Right atrium auricular region (tissue), 2 donors: ENCODE measurements at places on chromosomes 16 and 17.

DNA sequence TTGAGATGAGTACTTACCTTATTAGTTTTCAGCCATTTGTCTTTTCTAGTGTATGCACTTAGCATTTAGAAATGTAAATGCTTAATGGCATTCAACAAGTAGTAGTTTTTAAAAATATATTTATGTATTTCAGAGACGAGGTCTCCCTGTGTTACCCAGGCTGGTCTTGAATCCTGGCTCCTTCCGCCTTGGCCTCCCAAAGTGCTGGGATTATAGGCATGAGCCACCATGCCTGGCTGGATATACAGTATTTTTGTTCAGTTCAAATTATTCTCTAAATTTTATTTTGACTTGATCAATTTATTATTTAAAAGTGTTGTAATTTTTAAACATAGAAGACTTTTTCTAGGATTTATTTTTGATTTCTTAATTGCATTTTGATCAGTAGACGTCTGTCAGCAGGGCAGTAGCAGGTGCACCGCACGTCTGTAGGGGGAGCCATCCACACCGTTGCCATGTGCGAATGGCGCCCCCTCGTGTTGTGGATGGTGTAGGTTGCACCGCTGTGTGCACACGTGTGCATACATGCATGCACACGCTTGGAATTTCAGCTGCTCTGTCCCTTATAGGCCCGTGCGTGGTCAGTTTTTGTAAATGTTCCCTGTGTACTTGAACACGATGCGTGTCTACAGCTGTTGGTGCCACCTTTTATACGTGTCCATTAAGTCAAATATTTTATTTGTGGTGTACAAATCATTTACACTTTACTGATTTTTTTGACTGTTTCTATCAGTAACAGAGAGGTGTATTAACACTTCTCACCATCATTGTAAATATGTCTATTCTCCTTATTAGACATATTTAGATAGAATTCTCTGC is 30.6 kb downstream of the RPTOR start:
- DNase-seq: peak; percentile 65

- DNase-seq: no peak
These were observed 192.1 kb upstream of the CIBAR2 start for GRCh38 chr16:85304337-85304736.

- DNase-seq: no peak
These were observed at the start of gene ABR for GRCh38 chr17:1179818-1180742. ABR (minus strand) TSS chr17:1179981; CDS start chr17:1179727, 254 bp downstream.

DNA sequence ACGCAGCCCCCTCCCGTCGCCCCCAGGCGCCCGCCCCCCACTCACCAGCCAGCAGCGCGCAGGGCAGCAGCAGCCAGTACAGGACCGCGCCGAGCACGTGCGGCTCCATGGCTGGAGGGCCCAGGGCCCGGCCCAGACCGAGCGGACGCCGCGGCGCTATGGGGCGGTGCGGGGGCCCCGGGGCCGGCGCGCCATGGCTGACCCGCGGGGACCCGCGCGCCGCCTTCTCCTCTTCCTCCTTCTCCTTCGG is 239 bp downstream of the PIEZO1 start:
- no peak for DNase-seq

GRCh38 chr17:44832805-44833204 is 2.7 kb upstream of the GJC1 start:
- DNase-seq: no peak

- DNase-seq: no peak
These were observed 850 bp downstream of the GINS3 start for GRCh38 chr16:58393138-58393504.

DNA sequence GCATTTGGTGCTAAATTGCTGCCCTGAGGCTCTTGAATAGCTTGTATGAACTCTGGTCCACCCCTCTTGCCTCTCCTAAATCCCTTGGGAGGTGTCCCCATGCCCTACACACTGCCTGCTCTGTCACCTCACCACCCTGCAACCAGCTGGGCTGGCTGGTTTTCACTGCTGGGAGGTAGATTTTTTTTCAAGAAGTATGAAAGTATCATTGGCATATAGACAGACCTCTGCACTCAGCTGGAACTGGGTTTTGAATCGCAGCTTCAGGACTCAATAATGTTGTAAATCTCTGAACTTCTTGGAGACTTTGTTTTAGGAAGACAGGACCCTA is 184.9 kb downstream of the MSI2 start:
- DNase-seq: no peak

- DNase-seq: no peak
These were observed 83.1 kb downstream of the TNRC6C start for GRCh38 chr17:78041386-78042179.

GRCh38 chr16:30829130-30830071 is 42.4 kb upstream of the ZNF629 start:
- no peak for DNase-seq

DNA sequence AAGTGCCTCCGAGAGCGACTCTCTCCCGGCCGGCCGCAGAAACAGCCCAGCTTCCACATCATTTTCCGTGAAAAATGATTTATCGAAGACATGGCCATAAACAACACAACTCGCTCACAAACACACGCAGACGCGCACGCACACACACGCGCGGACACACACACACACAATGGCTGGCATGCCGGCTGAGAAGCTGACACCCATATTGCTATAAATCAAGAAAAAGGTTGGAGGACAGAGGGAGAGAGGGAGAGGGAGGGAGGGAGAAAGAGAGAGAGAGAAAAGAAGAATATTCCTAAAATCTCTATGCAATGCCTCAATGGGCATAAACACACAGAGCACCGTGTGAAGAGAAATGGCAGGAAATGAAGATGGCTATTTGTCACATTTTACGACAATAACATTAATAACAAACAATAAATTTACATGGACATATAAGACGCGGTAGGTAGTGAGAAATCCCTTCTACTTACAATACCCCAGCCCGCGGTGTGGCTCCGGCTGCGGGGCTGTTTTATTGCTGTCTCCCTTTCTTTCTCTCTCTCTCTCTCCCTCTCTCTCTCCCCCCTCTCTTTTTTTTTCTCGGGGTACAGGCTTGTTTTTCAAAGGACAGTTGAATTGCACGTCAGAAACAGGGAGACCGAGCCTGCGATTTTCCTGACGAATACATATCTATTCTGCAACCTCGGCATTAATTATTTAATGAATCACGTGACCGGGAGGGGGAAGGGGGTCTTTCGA is 9.5 kb downstream of the HOXB4 start:
- no peak for DNase-seq

- no peak for DNase-seq
These were observed 12.1 kb downstream of the CCDC42 start for GRCh38 chr17:8732406-8733085.

GRCh38 chr16:55853114-55853513 is 20.2 kb upstream of the CES1 start:
- no peak for DNase-seq

DNA sequence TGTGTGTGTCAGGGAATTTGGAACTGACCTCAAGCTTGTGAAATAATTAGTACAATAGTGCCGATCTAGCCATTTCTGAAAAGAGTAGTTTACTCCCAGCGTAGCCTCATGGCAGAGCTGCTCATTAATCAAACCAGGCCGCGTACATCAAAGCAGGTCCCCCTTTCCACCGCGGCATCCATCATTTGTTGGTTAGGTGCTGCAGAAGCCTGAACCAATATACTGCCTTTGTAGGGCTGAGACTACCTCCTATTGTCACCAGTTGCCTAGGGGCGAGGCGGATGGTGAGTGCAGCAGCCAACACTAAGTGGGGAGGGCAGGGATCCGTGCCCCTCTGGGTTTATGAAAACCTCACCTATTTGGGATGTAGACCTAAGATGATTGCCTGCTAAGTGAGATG is 264.1 kb downstream of the TMEM114 start:
- no peak for DNase-seq

GRCh38 chr17:79608624-79608959 is 2.3 kb downstream of the RBFOX3 start:
- DNase-seq: no peak

- DNase-seq: no peak
These were observed 10.0 kb upstream of the SKAP1 start for GRCh38 chr17:48439875-48440505.

GRCh38 chr17:44501866-44502375 is 1.3 kb downstream of the GPATCH8 start:
- DNase-seq: no peak

DNA sequence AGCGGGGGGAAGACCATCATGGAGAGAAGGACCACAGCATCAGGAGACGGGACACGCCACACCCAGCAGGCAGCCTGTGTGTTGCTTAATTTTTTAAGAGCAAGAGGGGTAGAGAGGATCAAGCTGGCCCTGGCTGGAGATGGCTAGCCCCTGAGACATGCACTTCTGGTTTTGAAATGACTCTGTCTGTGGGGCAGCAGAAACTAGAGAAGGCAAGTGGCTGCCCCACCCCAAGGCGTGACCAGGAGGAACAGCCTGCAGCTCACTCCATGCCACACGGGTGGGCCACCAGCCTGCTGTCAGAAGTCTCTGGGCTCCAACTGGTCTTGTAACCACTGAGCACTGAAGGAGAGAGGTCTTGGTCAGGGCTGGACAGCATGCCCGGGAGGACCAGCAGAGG is 75.5 kb downstream of the SOCS1 start:
- no peak for DNase-seq

GRCh38 chr17:81323411-81323868 is 28.3 kb upstream of the SLC38A10 start:
- DNase-seq: no peak

DNA sequence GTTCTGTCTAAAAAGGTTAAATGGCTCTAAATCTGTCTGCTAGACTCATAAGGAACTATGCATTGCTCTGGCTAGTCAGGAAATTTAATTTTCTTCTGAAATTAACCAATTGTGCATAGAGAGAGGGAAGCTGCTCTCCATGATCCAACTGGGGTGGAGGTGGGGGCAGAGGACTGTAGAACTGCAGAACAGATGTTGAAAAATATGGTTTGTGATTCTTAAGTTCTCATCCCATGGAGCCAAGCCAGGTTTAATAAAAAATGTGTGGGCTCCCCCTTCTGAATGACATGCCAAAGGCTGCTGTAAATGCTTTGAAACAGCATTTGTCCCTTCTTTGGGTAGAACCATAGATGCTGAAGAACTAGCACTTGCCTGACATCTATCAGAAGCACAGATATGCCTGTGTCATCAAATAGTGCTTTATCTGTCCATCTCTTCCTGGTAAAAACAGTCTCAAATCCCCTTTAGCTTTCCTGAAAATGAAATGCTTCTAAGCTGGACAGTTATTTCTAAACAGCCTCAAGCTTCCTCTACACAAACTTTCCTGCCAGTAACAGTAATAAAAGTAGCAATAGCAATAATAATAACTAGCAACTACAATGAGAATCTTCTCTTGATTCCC is 221.4 kb downstream of the CDH8 start:
- no peak for DNase-seq

GRCh38 chr16:19105891-19106624 is 7.7 kb upstream of the ITPRIPL2 start:
- no peak for DNase-seq

DNA sequence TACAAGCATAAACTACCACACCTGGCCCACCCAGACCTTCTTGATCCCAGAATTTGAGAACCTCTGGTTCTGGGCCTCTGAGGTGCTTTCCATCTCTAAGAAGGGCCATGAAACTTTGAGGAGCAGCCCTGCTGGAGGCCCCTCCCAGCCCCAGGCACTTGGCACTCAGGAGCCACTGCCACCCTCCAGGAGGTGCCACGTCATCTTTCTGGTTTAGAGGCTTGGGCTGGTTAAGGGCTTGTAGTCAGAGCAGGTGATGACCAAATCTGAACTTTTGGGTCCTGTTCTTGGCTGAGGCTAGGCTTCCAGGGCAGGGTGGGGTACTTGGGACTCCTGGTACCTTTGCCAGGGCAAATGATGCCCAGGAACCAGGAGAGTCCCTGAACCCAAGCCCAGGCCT is 13.8 kb upstream of the DLX4 start:
- DNase-seq: no peak

GRCh38 chr17:66538776-66539175 is 236.4 kb downstream of the PRKCA start:
- DNase-seq: no peak

- no peak for DNase-seq
These were observed 1.1 kb downstream of the ABCA10 start for GRCh38 chr17:69227541-69227940.

DNA sequence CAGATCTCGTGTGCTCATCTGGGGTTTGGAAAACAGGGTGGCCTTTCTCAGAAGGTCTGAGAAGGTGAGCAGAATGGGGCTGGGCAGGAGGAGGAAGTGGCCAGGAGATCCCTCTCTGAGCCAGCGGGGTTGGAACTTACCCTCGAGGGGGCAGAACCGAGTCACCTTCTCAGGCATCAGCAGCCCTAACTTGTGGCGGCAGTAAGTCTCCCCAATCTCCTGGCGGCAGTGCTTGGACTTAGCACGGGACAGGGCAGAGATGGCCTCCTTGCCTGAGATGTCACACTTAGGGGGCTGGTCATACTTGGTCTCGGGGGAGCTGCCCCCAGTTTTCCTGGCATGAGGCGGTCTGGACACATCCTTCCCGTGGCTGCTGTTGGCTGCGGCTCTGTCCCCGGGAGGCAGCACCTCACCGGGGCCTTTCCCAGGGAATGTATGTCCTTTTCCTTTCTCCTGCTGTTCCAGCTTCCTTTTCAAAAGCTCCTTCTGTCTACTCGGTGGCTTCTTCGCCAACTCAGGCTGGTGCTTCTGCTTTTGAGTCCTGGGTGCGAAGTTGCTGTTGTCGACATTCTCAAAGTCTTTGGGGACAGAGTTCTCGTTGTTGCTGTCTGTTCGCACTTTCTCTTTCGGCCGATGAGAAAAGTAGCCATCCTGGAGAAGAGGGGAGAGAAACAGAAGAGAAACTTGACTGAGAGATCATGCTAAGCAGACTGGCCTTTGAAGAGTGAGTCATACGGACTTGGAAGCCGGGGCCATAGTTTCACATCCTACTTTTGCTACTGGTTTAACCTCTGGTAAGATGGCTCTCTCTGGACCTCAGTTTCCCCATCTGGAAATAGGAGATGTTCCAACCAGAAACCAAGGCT is 211.7 kb downstream of the XYLT1 start:
- DNase-seq: no peak

DNA sequence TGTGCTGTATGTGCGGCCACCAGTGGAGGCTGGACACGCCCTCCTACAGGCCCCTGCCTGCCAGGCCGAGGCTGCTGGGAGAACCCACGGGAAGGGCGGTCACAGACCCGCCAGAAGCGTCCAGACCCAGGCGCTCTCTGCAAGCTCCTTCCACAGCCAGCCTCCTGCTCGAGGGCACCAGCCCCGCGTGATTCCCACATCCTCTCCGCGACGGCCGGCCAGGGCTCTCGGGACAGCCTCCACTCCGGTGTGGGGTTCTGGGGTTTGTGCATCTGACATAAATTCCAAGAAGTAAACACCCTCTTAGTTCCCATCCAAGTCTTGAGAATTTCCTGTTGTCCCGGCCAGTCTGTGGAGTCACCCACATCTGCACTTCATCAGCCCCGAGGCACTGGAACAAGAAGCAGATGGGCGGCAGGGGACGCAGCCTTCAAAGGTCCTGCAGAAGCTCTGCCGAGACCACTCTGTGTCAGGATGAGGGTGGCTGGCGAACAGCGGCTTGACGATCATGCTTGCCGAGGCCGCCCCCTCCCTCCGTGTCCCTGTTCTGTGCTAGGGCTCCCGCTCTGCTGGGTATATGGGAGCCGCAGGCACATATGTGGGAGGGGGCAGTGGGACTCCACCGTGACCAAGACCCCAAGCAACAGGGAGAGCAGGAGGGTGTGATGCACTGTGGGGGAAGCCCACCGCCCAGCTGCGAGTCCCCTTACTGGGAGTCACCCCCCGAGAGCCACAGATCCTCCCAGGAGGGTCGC is 2.4 kb upstream of the TMEM204 start:
- DNase-seq: peak; percentile 82

GRCh38 chr16:426906-427249 is 1.4 kb downstream of the RAB11FIP3 start:
- no peak for DNase-seq

- no peak for DNase-seq
These were observed 5.7 kb downstream of the GRN start for GRCh38 chr17:44350733-44351226.

- DNase-seq: no peak
These were observed 36.1 kb downstream of the GPATCH8 start for GRCh38 chr17:44467108-44467507.
